ENCODE measurements at places on chromosomes 5 and 9.

- DNase-seq = no peak
These were observed 30.0 kb upstream of the PLPP1 start for GRCh38 chr5:55564721-55565120.

- DNase-seq = no peak
These were observed 120.7 kb upstream of the APC start for GRCh38 chr5:112616812-112617547.

GRCh38 chr9:121613009-121613752, 38.3 kb upstream of the DAB2IP start:
- DNase-seq = no peak

- no peak for DNase-seq
These were observed 52.5 kb downstream of the UIMC1 start for GRCh38 chr5:176954050-176954449.

DNA sequence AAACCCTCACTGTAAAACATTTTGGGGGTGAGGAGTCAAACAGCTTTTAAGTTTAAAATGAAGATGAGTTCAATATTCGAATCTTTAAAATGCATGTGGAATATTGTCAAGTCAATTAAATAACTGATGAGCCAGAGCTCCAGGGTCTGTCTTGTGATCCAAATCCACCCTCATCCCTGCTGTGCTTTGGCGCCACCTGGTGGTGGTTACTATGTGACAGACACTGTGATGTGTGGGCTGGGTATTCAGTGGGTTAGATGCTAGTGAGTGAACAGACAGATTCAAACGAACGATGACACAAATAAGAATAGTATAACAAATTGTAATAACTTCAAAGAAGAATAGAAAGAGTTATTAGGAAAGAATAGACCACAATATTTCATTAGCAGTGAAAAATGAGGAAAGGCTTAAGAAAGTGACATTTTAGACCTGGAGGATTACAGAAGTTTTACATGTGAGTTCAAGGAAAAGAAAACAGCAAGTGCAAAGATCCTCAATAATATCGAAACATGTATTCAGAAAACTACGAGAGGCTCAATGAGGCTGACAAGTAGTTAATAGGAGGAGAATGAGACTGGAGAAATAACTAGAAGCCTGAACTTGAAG, 51.4 kb upstream of the CHSY3 start:
- DNase-seq = peak; percentile 89

DNA sequence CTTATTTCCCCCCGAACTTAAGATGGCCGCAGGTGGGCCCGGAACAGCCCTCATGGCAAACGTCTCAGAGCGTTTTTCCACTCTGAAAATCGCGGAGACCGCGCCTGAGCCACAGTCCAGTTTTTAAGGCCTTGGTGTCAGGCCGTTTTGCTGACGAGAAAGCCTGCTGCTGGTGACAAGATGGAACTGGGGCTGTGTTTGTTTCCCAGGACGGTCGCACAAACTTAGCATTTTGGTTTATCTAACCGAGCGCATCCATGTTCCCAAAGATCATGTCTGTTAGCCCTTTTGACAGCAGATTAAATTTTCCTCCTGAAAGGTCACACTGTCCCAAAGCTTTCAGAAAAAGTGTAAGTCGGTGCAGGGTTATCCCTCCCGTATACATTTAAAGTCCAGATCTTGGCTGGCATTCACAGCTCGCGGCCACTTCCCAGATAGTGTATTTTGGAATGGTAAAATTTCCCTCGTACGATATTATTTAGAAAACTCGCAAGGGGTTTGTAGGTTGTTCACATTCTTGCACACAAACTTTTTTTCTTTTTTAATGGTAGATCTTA, 812 bp downstream of the SREK1 start:
- no peak for DNase-seq

- DNase-seq = no peak
These were observed 52.2 kb upstream of the NRARP start for GRCh38 chr9:137354153-137354844.

GRCh38 chr9:89036383-89036782, 45.1 kb downstream of the S1PR3 start:
- no peak for DNase-seq

GRCh38 chr5:172274951-172275753, 8.4 kb downstream of the UBTD2 start:
- DNase-seq = peak; percentile 87

- DNase-seq = no peak
These were observed 631.3 kb upstream of the SEMA6A start for GRCh38 chr5:117205894-117206293.

- no peak for DNase-seq
These were observed 5.3 kb upstream of the NFIL3 start for GRCh38 chr9:91428927-91429351.

All from activated effector memory CD4-positive, alpha-beta T cell treated with anti-CD3 and anti-CD28 coated beads, Interleukin-2, amount 50 U/mL, for 16 hours (primary cell).